ENCODE measurements at places on chromosomes 2 and 18.

- no peak for DNase-seq
These were observed 291.8 kb upstream of the LRATD1 start for GRCh38 chr2:14340703-14341102.

DNA sequence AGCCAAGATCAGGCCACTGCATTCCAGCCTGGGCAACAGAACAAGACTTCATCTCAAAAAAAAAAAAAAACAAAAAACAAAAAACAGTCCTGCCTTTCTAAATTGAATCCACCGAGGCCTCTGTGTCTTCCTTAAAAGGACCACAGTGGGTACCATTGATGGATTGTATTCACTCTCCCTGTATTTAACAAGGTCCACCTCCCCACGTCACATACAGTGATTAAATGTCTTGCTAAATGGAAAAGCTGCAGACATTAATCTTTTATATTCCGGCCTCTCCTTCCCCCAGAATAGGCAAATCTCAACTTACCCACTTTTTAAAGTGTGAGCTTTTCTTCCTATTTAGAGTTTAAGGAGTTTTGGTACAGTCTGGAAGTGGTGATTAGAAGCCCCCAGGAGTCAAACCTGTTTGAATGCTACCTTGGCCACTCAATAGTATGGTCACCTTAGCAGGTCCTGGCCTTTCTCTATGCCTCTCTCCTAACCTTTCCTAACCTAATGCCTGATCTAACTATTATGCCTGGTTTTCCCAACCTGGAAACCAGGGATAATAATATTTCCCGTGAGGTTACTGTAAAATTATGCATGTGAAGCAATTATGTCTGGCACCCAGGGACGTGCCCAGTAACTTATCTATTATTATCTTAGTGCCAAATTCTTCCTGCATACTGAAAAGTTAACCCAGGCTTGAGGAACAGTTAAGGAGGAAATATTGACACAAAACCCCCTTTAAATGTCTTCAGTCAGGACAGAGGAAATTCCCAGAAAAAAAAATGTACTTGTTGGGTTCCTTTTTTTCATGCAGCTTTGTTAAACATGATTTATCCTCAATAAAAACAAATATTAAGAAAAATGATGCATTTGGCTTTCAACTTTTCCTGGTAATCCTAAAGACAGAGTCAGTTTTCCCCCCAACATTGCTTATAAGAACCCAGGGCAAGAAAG lies 3.1 kb downstream of the NFE2L2 start:
- no peak for DNase-seq

GRCh38 chr2:113041871-113042270 lies 10.8 kb downstream of the IL36B start:
- DNase-seq, result no peak

- DNase-seq, result no peak
These were observed 89.0 kb upstream of the DLGAP1 start for GRCh38 chr18:4544142-4544541.

- no peak for DNase-seq
These were observed 2.7 kb downstream of the C18orf54 start for GRCh38 chr18:54360406-54360805.

DNA sequence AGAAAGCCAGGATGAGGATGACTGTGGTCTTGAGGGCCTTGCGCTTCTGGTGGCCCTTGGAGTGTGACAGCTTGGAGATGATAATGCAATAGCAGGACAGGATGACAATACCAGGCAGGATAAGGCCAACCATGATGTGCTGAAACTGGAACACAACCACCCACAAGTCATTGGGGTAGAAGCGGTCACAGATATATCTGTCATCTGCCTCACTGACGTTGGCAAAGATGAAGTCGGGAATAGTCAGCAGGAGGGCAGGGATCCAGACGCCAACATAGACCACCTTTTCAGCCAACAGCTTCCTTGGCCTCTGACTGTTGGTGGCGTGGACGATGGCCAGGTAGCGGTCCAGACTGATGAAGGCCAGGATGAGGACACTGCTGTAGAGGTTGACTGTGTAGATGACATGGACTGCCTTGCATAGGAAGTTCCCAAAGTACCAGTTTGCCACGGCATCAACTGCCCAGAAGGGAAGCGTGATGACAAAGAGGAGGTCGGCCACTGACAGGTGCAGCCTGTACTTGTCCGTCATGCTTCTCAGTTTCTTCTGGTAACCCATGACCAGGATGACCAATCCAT lies 2.7 kb downstream of the CXCR4 start:
- no peak for DNase-seq

GRCh38 chr2:160343404-160343803 lies 143.3 kb upstream of the ITGB6 start:
- no peak for DNase-seq

DNA sequence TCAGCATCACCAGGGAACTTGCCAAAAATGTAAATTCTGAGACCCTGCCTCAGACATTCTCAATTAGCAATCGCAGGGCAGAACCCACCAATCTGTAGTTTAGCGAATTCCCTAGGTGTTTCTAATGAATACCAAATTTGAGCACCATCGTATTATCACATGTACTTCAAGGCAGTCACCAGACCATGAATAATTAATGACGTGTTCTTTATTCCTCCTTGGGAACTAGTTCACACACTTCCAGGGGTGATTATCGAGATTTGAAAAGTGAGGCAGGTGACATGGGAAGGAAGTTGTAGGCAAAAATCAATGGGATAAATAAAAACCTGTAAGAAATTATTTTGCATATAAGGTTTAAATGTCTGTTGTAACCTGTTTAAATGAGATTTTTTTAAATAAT lies 102.5 kb upstream of the CRIM1 start:
- no peak for DNase-seq

DNA sequence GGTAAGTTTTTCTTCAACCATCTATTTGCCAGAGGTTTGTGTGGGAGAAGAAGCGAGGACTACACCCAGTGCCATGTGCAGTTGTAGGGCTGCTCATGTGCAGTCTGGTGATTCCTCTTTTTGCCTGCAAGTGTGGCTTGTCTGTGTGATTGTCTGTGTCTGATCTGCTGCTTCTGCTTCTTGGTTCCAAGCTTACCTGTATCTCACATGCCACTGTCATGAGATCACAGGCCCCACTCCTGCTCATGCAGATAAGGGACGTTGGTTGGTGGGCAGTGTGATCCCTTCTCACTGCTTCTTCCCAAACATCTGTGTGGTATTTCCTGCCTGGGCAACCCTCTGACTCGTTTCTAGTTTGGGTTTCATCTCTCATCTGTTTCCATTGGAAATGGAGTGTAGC lies 27.1 kb downstream of the RRM2 start:
- DNase-seq, result no peak

- DNase-seq, result no peak
These were observed 80.3 kb downstream of the MAPRE2 start for GRCh38 chr18:35121531-35121930.

DNA sequence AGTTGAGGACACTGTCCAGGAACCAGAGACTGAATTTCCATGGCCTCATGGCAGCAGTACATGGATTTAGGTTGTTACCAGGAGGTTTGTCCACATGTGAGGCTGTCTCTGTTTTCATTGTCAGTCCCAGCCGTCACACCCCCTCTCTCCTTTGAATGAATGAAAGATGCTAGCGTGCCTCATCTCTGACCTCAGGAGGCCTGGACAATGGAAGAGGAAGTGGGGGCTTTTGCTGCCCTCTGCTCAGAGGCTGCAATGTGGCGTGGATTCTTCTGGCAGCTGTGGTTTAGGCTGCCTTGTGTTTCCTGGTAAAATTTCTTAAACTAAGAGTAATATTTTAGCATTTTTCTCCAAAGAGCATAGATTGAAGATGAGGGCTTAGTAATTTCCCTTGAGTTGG lies 47.5 kb downstream of the RAB31 start:
- DNase-seq, result no peak

GRCh38 chr2:88897715-88898114 lies 206.2 kb downstream of the RPIA start:
- no peak for DNase-seq

Data from Right ventricle myocardium superior (tissue), 1 donor.